ENCODE measurements at places on chromosomes 11 and 22.

GRCh38 chr11:115067900-115068530 lies 389.7 kb downstream of the NXPE2 start:
- no peak for DNase-seq

DNA sequence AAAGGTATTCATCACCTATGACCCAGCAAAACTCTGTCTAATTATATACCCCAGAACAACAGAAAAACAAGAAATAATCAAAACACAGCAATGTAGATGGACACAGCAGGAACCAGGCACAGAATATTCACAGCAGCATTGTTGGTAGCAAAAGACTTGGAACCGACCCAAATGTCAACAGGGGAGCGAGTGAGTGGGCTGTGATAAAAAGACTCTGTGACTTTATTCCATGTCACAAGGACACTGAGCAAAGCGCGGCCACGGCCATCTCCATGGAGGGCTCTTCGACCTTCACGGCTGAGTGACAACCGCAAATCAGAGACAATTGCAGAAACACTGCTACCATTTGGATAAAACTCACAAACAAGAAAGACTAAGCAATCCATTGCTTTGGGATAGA lies 1373.1 kb downstream of the TBC1D22A start:
- no peak for DNase-seq

GRCh38 chr22:42164901-42165300 lies 34.3 kb upstream of the CYP2D6 start:
- no peak for DNase-seq

DNA sequence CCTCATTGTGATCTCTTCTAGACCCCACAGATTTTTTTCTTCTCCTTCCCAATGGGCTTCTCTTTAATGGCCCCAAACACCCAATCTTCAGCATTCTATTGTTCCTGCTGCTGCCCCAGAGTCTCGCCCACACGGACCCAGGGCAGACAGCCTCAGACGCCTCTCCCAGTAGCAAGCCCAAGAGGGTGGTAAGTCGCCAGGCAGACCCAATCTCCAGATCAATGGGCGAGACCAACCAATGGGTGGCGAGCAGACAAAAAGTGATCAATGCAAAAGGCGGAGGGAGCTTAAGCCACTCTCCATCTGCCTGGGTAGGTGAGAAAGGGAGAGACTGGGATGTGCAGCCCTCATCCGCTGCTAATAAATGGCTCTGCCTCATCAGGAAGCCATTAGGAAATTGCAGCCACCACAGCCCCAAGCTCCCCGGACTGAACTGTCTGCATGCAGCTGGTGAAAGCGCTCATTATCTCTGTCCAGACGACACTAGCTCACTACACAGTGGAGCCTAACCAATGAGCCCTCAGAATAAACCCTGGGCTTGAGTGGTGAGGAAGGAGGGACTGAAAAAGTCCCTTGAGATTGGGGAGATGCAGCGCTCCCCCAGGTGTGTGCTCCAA lies 81.8 kb downstream of the ETS1 start:
- no peak for DNase-seq

GRCh38 chr22:40322021-40322420 lies 24.3 kb upstream of the ADSL start:
- no peak for DNase-seq

GRCh38 chr11:28043930-28044709 lies 63.8 kb downstream of the KIF18A start:
- DNase-seq, result no peak

GRCh38 chr11:30479899-30480298 lies 106.3 kb downstream of the MPPED2 start:
- DNase-seq, result no peak

GRCh38 chr22:37229012-37229804 lies 14.9 kb downstream of the RAC2 start:
- DNase-seq, result peak; percentile 73

DNA sequence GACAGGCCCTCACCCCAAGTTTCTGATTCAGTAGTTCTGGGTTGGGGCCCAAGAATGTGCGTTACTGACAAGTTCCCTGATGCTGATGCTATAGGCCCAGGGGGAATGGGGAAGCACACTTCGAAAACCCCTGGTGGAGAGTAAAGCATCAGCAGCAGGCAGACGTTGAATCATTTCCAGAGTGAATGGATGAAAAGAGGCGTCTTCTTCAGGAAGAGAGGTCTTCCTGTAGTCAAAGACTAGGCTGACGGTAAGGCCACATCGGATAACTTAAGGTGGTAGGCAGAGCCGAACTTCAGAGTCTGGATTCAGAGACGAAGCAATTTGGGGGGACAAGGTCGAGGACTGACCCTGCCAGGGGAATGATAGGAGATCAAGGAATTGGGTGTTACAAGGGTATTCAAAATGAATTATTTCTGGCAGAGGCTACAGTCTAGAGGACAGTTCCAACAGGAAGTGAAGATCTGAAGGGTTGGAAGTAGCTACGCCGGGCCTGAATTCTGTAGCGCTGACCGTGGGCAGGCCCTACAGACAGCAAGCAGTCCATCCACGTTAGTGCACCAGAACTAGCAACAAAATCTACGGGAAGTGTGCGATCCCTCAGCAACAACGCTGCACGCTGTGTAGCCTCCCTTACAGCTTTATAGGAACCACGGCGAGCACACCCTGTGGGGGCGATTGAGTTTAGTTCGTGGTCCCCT lies 862 bp upstream of the CENATAC start:
- DNase-seq, result no peak

DNA sequence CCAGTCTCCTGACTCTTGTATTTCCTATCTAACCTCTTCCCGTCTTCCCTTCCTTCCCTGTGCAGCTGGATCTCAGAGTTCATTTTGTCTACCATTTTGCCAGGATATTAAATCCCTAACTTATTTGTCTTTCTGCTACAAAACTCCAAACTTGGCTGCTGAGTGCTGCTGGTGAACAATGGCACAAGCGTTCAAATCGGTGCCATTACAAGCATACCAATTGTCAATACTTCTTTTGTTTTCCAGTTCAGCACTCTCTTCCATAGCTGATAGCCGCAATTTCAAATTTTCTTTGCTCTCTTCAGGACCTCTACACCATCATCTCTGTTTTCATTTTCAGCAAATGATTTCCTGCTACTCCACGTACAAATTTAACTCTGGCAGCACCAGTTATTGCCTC lies 13.4 kb downstream of the IL18 start:
- no peak for DNase-seq

- no peak for DNase-seq
Measured at GRCh38 chr11:69064394-69064957, 15.7 kb downstream of the TPCN2 start.

GRCh38 chr22:36101756-36102155 lies 58.8 kb downstream of the APOL3 start:
- DNase-seq, result no peak
